ENCODE measurements at places on chromosomes 1 and 21.

DNA sequence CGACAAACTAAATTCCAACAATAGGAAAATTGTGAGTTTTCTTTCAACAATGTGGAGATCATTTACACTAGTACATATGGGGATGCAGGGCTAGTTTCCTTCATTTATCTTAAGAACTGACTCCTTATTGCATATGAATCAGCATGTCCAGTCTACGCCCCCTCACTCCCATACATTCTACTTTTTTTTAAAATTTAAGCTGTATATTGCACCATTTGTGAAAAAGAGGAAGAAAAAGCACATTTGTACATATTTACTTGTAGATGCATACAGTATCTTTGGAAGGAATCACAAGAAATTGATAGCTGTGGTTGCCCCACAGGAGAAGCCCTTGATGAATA, 15.9 kb downstream of the VPS26C start:
- DNase-seq = no peak

- DNase-seq = no peak
These were observed 405.9 kb upstream of the RGS18 start for GRCh38 chr1:191752342-191752741.

DNA sequence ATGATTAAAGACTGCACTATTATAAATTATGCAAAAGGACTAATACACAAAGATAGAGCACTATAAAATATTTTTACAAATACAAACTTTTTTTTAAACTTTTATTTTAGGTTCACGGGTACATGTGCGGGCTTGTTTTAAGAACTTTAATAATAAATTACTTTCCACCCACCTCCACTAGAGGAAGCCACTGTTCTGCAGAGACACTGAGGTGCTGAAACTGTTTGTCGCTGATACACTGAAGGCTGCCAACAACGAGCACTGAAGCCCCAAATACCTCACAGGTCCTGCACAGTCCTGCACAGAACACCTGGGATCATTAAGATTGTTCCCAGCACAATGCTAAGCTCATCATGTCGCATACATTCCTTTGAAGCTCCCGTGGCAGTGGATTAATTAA, 19.9 kb downstream of the COA6 start:
- DNase-seq = no peak

- no peak for DNase-seq
These were observed 419.9 kb downstream of the ZP4 start for GRCh38 chr1:237470712-237471338.

GRCh38 chr1:107964336-107965109, 457 bp downstream of the VAV3 start:
- peak; percentile 45 for DNase-seq

GRCh38 chr1:147852706-147853225, 49.8 kb upstream of the GJA8 start:
- no peak for DNase-seq

DNA sequence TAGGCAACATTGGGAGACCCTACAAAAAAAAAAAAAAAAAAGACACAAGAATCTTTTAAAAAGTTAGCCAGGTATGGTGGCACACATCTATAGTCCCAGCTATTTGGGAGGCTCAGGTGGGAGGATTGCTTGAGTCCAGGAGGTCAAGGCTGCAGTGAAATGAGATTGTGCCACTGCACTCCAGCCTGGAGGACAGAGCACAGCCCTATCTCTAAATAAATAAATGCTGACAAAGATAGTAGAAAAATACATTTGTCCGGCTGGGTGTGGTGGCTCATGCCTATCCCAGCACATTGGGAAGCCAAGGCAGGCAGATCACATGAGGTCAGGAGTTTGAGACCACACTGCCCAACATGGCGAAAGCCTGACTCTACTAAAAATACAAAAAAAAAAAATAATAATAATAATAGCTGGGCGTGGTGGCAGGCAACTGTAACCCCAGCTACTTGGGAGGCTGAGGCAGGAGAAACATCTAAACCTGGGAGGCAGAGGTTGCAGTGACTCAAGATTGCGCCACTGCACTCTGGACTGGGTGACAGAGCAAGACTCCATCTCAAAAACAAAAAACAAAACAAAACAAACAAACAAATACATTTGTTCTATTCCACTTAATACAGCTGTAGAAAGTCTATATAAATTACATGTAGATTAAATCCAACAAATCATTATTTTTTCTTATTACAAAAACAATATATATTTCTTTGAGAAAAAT, 48.5 kb downstream of the PHACTR4 start:
- DNase-seq = no peak

All from GM13976 (cell line).